Hindlimb muscle (tissue), 1 donor: ENCODE measurements at places on chromosomes 2 and 18.

DNA sequence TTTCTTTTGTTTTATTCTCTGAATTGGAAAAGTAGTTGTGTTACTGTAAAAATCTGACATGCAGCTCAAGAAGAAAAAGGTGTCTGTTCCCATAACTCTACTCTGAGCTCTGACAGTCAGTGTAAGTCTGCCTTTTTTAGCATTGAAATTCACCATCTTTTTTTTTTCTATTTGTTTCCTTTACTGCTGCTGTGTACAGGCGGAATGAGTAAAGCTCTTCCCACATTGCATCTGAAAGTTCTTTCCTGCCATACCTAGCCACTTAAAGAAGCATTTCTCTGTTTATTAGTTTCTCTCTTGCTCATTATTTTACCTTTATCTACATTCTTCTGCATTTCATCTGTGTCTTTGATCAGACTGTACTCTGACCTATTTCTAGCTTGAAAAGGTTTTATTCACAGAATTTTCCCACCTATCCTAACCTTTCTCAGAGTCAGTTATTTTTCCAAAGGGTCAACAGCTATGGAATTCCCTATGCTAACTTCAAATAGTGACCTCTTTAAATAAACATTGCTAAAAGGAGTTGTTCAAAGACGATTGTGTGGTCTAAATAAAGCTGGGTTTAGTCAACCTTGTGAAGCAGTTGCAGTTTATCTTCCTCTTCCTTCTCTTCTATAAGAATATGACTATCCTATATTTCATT lies 1303.1 kb upstream of the ZEB2 start:
- DNase-seq, result no peak

- no peak for DNase-seq
Measured at GRCh38 chr2:68466361-68466777, 725 bp downstream of the FBXO48 start.

GRCh38 chr2:122186761-122187222 lies 431.3 kb downstream of the TSN start:
- DNase-seq, result no peak

- no peak for DNase-seq
Measured at GRCh38 chr2:204586444-204587180, 41.3 kb downstream of the PARD3B start.

GRCh38 chr18:36296650-36297416 lies 680 bp upstream of the FHOD3 start:
- peak; percentile 83 for DNase-seq

GRCh38 chr2:18896125-18896764 lies 306.9 kb upstream of the NT5C1B start:
- DNase-seq, result peak; percentile 38

DNA sequence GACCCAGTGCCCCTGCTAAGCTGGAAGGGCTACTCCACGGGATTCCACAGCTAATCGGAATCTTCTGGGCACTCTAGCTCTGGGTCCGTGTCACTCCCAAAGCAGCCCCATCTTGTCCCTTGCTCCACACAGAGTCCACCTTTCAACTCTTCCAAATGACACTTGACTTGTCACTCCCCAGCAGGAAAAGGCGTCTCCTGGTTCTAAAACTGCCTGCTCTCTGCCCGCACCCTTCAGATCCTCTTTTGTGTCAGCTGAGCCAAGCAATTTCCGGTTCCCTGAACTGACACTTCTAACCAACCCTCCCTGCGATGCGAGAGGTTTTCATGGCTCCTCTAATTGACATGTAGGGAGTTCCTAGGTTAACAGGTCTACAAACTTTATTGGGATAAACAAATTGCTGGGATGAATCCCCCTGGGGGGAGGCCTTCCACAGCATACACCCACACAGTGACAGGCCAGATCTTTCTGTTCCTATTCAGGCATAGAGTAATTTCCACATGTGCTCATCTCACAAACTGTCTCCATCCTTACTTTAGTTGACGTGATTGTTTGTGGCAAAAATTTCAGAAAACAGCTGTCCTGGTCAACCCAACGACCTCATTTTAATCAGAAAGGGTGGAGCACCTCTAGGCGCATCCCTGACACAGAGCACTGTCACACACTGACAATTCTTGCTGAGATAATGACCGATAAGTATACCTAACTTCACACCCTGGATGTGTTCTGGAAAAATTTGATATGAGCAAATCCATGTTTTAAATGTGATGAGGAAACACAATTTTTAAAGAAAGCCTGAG lies 104.9 kb downstream of the RBMS1 start:
- DNase-seq, result peak; percentile 40

- no peak for DNase-seq
Measured at GRCh38 chr2:107028661-107029060, 142.7 kb upstream of the ST6GAL2 start.

- DNase-seq, result no peak
Measured at GRCh38 chr2:31979956-31980355, 30.9 kb downstream of the MEMO1 start.

DNA sequence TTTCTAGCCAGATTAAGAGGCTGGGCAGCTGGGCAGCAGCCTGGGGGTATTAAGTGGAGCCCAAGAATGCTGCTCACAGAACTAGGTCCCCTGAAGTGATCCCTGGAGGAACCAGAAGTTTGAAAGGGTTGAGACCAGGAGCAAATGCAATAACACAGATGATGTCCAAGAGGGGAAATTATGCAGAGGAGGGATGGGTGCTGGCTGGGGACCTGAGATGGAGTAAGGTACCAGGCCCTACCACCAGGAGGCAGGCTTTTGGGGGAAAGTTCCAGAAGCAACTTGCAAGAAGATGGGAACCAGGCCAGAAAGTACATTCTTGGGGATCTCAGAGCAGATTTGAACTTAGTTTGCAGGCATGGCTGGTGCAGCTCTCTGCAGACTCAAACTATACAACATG lies 175.1 kb downstream of the NCK2 start:
- no peak for DNase-seq

- DNase-seq, result peak; percentile 47
Measured at GRCh38 chr2:174748948-174749347, 15.3 kb downstream of the CHRNA1 start.

DNA sequence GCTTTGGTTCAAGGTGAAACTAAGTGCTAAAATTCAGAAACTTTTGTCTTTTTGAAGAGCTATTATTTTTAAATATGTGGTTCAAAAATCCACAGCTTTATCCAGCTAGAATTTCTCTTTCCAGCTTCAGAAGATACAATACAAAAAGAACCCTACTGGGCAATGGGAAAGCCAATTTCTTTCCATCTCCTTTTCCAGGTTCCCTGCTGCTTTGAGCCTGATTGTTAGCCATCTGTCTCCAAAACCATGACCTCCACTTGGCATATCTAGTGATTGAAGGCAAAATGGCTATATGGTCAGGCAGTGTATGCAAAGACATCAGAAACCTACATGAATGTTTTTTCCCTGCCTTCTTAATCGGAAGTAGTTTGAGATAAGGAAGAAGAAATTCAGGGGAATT lies 134.1 kb downstream of the KCNH7 start:
- DNase-seq, result no peak

DNA sequence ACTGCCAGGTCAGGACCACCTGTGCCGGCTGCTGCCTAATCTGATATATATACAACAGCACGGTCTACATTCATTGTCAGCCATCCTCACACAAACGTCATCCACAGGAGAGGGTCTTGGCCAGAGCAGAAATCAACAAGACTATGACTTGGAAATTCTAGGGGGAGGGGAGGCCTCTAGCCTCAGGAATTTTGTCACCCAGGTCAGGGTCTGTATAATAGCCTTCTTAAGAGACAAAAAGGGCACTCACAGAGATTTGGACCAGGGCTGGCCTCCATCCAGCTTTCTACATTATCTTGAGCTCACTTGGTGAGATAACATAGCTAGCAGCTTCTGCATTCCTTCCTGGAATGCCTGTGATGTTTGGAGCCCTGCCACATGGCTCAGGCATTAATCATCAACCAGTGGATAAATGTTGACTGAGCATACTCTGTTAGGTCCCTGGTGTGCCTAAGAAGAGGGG lies 50.4 kb upstream of the CTIF start:
- no peak for DNase-seq

DNA sequence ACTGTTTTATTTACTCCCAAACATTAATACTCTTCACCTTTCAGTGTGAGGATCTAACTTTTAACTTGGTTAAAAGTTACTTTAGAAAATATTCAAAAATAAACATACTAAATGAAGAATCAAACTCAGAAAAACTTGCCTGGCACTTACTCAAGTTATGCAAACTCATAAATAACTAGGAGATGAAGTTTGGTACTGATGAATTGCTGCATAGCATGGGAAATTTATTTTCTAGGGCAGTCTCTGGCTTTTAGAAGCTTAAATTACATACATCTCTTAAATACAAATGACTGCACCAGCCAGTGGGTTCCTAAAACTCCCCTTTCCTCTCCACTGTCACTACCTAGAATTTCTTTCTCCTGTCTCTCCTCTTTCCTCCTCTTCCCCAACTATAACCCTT lies 46.7 kb upstream of the CREB1 start:
- no peak for DNase-seq

DNA sequence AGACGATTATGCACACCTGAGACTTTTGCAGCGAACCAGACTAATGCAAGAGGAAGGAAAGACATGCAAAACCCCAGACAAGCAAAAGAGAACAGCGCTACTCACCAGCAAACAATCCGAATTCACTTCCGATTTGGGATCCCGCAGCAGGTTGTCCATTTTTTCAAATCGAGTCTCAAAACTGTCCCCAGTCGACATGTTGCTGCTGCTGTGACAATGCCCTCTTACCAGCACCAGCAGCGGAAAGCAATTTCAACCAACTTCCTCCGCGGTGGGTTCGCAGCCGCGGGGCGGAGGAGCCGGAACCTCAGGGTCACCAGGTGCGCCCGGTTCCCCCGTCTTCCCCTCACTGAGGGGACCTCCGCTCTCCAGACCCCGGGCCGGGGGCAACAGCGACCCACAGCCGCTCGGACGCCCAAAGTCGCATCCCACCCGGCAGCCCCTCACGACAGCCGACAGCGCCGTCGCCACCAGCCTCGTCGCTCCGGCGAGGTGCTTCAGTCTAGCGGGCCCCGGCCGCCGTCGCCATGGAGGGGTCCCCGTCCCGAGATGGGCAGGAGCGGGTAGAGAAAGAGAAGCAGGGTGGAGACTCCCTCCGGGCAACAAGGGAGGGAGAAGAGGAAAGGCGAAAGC lies 784 bp downstream of the ROCK1 start:
- peak; percentile 46 for DNase-seq

DNA sequence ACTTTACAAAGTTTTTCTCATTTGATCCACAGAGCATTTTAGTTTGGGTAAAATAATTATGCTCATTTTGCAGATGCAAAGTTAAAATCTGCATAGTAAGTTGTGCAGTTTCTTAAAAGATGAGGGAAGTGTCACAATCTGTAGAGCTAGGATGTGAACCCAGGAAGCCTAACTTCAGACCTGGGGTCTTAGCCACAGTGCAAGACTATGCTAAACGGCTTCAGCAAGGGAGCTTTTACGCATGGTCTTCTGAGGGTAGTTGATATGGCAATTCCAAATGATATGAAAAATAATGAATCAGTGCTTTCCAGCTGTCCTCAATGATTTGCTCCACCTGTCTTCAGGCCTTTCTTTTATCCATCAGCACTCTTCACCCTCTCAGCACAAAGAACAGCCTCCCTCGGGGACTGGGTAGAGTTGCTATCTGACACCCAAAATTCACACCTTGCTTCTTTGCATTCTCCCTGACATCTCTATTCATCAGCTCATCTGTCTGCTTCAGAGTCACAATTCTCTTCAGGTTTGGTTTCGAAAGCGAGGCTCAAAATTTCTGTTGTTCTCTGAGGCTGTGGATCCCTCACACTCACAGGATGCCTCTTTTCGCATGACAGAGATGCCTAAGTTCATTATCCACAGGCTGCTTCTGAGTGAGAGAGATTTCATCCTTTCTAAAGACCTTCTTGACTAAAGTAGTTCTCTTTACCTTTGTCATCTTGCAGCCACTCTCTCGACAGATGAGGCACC lies 302.5 kb downstream of the NRXN1 start:
- no peak for DNase-seq

GRCh38 chr2:62787386-62787785 lies 81.9 kb downstream of the EHBP1 start:
- DNase-seq, result peak; percentile 6

- DNase-seq, result no peak
Measured at GRCh38 chr2:99485824-99486223, 4.0 kb downstream of the REV1 start.

GRCh38 chr2:238845583-238846377 lies 2.1 kb upstream of the TWIST2 start:
- no peak for DNase-seq
